ENCODE measurements at places on chromosomes 16 and 17.

GRCh38 chr17:64138441-64138840, 8.5 kb upstream of the ERN1 start:
- DNase-seq: no peak

DNA sequence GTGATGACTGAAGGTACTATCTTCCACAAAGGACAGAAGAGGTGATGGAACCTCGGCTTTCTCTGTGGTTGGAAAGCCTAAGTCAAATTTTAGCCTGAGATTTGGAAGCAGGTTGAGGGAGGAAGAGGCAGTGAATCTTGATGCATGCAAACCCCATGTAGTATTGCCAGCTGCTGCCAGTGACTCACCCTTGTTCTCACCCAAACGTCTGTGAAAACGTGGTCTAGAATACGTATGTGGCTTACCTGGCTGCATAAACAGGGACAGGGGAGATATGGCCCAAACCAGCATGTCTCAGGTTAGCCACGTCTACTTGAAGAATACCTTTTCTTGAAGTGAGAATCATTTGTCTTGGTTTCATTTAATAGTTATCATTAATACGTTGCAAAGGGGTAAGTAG, 438.0 kb upstream of the MAF start:
- no peak for DNase-seq

DNA sequence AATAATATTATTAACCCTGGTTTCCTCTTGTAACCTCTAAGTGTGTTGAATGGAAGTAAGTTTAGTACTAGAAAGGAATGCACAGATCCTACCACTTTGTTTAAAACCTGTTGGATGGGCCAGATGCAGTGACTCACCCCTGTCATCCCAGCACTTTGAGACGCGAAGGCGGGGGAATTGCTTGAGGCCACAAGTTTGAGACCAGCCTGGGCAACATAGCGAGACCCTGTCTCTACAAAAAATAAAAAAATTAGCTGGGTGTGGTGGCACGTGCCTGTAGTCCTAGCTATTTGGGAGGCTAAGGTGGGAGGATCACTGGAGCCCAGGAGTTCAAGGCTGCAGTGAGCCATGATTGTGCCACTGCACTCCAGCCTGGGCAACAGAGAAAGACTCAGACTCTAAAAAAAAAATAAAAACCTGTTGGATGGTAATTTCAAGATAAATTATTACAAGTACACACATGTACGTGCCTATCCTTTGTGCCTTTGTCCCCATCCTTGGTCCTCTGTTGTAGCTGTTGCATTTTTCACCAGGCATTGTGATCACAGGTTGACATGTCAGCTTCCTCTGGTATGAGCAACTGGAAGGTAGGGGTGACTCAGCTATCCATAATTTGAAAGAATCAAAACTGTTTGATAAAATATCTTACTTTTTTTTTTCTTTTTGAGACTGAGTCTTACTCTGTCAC, 30.7 kb upstream of the METTL9 start:
- no peak for DNase-seq

GRCh38 chr16:29182501-29182900, 197.6 kb downstream of the LAT start:
- DNase-seq: no peak

- DNase-seq: no peak
Measured at GRCh38 chr16:75024594-75024993, 25.8 kb downstream of the ZNRF1 start.

DNA sequence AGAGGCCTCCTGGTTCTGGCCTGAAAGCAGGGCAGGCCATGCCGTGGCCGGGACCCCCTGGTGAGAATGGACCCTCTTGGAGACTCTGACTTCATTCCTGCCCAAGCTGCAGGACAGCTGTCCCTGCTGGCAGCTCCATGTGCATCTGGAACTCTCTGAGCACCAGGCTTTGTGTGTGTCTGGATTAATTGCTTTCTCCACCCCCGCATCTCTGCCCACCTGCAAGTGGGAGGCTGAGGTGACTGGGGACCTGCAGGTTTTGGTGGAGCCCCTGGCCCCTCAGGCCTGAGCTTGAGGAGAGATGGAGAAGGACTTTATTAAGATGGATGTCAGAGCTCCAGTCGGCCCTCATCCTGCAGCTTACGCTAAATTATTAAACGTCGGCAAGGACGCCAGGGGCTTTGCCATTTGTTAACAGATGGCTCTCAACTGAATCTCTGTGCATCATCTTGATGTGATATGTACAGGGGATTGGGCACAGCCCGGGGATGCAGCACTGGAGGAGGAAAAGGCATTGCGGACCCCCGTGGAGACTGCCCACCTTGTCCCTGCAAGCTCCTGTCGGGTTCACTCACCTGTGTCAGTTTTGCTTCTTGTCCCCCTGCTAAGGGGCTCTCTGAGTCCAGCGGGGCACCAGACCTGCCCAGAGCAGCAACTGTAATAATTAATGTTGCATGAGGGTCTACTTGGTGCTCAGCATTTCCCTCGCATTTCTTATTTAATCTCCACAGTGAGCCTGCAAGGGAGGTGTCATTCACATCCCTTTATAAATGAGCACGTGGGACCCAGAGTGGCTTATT, 154.1 kb upstream of the RPL38 start:
- DNase-seq: no peak

GRCh38 chr16:26391833-26392232, 674.9 kb upstream of the C16orf82 start:
- no peak for DNase-seq
